ENCODE measurements at places on chromosomes 12 and 14.

DNA sequence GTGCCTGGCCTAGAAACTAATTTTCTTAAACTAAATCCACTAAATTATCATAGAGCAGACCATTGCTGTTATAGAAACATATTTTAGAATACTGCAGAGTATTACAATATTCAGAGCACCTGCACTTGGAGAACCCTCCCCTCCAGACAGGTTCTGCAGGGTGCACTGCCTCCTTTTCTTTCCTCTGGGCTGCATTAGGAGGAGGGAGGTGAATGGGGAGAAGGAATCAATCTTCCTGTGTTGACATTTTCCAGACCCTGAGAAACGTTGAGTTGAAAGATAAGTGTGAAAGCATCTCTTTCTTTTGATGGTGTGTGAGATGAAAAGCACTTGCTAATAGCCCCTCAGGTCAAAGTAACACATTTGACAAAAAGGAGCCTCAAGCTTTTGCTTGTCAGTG lies 7.3 kb downstream of the SYNE2 start:
- DNase-seq, result no peak

DNA sequence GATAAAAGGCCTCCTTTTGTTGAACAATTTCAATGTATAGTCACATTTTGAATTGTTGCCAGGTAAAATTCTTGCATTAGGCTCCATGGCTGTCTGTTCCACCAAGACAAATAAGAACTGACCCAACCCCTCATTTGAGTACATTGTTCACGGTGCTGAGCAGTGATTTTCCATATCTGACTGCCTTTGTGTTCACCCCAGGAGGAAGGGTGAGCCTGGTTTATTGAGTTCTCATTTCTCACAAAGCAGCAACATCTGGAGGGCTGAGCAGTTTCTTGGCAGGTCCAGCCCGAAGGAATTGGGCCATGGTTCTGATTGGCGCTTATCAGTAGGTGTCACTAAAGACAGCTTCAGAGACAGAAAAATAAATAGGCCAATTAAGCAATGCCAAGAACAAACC lies 149.1 kb downstream of the BMP4 start:
- DNase-seq, result no peak

- no peak for DNase-seq
Measured at GRCh38 chr12:85277900-85278597, 2.0 kb upstream of the ALX1 start.

DNA sequence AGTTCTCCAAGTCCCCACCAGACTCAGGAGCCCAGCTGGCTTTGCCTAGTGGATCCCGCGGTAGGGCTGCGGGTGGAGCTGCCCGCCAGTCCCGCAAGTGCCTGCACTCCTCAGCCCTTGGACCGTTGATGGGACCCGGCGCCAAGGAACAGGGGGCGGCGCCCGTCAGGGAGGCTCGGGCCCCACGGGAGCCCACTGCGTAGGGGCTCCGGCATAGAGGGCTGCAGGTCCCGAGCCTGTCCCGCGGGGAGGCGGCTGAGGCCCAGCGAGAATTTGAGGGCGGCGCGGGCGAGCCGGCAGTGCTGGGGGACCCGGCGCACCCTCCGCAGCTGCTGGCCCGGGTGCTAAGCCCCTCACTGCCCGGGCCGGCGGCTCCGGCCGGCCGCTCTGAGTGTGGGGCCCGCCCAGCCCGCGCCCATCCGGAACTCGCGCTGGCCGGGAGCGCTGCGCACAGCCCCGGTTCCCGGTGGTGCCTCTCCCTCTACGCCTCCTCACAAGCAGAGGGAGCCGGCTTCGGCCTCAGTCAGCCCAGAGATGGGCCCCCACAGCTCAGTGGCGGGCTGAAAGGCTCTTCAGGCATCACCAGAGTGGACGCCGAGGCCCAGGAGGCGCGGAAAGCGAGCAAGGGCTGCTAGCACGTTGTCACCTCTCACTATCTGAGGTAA lies 452.4 kb upstream of the LRFN5 start:
- no peak for DNase-seq

DNA sequence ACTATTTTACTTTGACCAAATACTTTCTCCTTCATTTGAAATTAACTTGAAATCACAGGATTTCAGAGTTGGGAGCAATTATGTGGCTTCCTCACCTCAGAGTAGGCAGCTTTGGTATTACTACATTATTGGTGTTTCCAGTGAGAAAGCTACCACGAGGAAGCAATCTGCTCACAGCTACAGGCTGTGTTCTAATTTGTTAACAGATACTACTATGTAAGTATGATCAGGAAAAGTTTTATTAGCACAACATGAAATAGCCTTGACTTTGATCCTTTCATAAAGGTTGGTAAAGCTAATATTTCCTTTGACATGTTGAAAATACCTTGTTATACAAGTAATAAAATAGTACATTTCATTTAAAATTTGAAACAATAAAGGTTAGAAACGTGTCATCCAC lies 30.6 kb downstream of the TAOK3 start:
- DNase-seq, result no peak

- DNase-seq, result no peak
Measured at GRCh38 chr12:26112232-26112631, 12.6 kb downstream of the BHLHE41 start.

DNA sequence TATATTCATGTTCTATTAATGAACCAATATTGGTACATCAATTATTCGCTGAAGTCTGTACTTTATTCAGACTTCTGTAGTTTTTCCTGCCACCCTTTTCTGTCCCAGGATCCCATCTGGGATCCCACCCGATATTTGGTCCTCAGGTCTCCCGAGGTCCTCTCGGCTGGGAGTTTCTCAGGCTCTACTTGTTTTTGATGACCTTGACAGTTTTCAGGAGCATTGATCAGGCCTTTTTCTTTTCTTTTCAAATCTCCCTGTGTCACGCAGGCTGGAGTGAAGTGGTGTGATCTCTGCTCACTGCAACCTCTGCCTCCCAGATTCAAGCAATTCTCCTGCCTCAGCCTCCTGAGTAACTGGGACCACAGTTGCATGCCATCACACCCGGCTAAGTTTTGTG lies 11.2 kb downstream of the BRI3BP start:
- no peak for DNase-seq

DNA sequence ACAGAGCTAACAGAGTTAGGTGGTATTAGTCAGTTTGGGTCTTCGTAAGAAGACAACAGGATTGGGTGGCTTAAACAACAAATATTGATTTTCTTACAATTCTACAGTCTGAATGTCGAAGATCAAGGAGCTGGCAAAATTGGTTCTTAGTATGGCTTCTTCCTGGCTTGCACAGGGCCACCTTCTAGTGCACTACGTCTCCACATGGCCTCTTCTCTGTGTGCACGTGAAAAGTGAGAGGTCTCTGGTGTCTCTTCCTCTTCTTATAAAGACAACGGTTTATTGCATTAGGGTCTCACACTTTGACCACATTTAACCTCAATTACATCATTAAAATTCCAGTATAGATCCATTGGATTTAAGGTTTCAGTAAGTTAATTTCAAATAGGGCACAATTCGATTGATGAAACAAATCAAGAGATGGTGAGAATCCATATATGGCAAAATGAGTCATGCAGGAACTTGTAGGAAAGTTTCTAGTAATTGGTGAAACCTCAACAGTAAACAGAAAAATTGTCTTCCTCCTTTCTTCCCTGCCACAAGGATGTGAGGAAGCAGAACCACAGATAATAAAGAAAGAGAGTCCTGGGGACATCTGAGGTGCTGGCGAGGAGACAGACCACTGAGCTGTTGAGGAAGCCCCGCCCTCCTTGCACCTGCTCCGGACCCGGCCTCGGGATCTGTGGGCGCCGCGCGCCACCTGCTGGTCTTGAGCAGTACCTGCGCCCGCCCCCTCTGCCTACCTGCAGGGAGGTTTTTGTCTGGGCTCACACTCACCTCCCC lies 846.7 kb downstream of the TMEM121 start:
- DNase-seq, result no peak

DNA sequence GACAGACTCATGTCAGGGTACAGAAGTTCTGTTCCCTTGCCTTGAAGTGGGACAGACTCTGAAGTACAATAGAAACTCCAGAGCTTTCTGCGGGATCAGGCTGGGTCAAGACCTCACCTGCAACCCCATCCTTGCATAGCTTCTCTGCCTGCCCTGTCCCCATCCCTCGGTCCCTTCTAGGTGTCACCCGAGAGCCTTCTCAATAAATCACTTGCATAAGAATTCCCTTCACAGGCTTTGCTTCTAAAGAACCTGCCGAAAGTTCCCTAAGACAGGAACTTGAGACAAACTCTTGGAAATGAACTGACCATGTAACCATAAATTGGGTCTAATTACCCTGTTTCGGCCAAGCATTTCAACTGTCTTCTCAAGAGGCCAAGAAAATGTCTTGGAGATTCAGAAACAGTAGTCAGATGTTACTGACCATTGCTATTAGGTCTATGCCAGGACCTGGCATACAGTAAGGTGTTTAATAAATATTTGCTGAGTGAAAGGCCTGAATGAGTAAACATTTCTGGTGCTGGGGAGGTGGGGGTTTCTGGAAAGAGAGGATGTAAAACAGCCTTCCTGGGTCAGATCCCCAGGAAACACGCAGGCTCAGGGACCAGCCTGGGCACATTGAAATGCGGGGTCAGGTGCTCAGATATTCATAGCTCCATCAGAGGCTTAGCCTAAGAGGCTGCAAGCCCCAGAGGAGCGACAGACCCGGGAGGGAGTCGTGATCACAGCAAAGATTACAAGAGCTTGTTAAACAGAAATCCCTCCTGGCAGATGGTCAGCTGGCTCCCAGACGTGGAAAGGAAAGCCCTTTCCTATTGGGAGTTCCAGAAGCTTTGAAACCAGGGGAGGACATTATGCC lies 226.2 kb upstream of the LHX5 start:
- DNase-seq, result no peak

GRCh38 chr14:31269634-31270195 lies 62.1 kb upstream of the HECTD1 start:
- no peak for DNase-seq

GRCh38 chr12:20629414-20630156 lies 65.5 kb upstream of the SLCO1C1 start:
- DNase-seq, result peak; percentile 81

DNA sequence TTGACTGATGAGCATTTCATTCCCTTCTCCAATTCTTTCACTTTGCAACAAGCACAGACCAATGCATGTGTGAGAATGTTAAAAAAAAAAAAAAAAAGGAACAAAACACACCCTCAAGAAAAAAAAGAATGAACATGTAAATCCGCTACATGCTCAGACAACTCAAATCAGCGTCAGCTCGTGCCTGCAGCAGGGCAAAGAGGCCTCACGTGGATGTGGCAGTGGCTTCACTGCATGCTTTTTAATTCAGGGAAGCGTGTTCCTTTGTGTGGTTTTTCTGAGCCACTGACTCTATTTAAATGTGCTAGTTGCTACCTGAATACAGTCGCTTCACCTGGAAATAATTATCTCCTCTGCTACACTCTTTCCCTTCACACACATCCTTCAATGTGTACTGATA lies 55.1 kb downstream of the PPP1R36 start:
- no peak for DNase-seq

GRCh38 chr12:80513211-80513610 lies 69.2 kb downstream of the PTPRQ start:
- DNase-seq, result no peak

GRCh38 chr12:113081873-113082272 lies 25.3 kb downstream of the DTX1 start:
- DNase-seq, result no peak

DNA sequence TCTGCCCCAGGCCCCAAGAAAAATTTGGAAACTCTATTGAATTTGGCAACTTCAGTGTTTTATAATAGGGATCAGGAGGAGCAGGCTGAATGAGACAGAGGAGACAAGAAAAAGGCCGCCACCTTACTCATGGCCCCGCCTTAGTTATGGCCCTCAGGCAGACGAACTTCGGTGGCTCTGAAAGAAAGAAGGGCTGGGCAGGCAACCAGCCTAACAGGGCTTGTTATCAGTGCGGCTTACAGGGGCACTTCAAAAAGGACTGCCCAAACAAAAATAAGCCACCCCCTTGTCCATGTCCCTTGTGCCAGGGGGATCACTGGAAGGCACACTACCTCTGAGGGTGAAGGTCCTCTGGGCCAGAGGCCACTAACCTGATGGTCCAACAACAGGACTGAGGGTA lies 146.3 kb upstream of the ATF7IP start:
- no peak for DNase-seq

- no peak for DNase-seq
Measured at GRCh38 chr12:33536431-33536830, 96.8 kb upstream of the SYT10 start.

- no peak for DNase-seq
Measured at GRCh38 chr12:185576-185955, 28.4 kb downstream of the SLC6A12 start.

GRCh38 chr12:64007853-64008252 lies 163.4 kb downstream of the SRGAP1 start:
- DNase-seq, result no peak

DNA sequence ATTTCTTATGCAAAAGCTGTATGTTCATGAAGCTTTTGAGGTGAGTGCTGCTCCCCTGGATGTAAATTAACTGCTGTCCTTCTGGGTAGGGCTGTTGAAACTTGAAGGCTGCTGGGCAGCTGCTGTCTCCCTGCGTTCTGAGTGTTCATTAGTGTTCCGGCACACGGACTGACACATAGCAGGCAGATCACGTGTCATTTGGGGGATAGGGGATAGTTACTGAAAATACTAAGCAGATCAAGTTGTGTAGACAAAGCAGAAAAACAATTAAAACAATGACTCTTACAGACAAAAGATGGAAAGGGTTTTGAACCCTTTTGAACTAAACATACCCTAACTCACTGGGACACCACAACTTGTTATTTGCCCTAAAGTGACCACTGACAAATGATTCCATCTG lies 82.5 kb downstream of the PRICKLE1 start:
- DNase-seq, result no peak

DNA sequence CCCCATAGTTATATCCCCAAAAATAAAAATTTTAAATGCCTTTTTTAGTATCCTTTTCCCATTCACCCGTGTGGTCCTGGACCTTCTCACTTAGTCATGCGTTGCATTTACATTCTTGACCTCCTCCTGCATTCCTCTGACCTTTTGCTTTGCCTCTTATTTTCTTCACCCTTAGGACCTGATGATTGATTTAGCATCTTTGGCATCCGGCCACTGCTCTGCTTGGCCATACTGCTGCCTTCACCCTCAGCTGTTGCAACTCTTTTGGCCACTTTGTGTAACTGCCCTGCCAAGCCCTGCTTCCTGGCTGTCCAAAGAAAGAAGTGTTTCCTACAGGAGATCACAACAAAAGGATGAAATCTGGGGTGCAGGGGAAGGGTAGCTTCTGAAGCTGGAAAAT lies 48.8 kb upstream of the SLC38A4 start:
- no peak for DNase-seq

DNA sequence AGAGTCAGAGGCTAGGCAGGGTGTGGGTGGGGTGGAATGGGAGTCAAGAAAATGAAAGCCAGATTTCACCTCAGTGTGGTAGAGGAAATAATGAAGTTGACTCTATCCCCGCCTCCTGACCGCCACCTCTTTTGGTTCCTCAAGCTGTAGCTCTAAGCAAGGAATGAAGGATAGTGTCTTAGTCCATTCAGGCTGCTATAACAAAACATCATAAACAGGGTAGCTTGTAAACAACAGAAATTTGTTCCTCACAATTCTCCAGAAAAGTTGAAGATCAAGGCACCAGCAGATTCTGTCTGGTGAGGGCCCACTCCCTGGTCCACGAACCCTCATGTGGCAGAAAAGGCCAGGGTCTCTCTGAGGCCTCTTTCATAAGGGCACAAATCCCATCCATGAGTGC lies 109.1 kb upstream of the AMN1 start:
- DNase-seq, result no peak

Data from coronary artery (tissue), 2 donors.